ENCODE measurements at places on chromosomes 3 and 15. TPM values are rescaled to one million over a fixed set of nuclear protein-coding genes. Genes with fewer than 3 reads are reported as not detected.
A peak's percentile ranks its signal among the peaks of the same experiment; 100 is the strongest.

DNA sequence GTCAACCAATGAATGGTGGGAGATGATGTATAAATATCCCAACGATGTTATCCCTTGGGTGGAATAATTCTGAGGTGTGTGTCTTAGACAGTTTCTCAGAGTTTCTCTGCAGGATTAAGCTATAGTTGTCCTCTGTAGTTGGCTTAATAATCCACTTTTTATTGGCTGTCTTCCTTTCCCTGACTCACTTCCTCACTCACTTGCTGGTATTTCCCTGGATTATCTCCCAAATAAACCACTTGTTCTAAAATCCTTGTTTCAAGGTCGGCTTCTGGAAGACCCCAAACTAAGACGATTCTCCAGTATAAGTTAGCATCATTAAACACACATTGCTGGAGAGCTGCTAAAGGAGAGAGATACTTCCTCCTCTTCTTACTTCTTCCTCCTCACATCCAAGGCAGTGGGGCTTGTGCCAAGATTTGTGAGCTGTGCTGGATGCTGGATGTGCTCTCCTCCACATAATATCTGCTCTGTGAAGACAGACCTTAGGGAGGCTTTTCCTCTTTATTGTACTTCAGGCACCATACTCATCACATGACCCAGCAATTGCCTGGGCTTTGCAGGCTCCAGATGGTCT, 22.5 kb upstream of the ROPN1 start:
- DNase-seq = no peak

- peak; percentile 41 for DNase-seq
Observed at GRCh38 chr15:70556151-70556741, 207.1 kb downstream of the UACA start.

Gene FETUB
- not detected for total RNA-seq

Gene LSAMP
- 6.4 TPM for total RNA-seq

DNA sequence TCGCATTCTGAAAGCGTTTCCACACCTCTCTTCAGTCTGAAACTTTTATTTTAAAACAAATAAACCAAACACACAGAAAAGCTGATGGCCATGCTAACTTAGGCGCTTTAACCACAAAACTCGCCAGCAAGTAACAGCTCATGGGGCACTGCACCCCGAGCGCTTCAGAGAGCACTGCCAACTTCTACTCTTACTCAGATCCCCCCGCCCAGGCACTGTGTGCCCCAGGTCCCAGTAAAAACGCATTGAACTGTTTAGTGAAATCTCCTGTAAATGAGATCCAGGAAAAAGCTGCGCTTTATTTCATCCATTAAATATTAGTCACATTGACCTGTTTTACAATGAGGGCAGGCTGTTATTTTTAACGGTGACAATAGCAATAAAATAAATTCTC, 99.7 kb downstream of the LRIG1 start:
- DNase-seq = no peak

DNA sequence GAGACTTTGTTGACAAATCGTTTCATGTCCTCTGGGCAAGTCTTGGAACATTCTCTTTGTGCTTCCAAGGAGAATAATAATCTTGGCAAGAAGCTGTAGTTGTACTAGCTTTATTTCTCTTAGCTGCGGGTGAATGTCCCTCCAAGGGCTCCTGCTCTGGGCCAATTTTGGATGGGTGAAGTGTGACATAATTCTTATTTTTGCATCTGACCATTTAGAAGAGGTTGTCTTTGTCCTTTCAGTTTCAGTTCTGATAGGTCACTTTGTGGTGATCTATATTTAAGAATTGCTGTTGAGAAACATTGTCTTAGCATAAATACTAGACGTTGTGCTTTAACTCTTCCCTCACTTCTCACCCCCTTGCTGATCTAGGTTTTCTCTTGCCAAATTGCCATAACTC, 164.8 kb upstream of the RORA start:
- DNase-seq = no peak

GRCh38 chr3:196789885-196790359, 50.3 kb downstream of the PAK2 start:
- DNase-seq = no peak

DNA sequence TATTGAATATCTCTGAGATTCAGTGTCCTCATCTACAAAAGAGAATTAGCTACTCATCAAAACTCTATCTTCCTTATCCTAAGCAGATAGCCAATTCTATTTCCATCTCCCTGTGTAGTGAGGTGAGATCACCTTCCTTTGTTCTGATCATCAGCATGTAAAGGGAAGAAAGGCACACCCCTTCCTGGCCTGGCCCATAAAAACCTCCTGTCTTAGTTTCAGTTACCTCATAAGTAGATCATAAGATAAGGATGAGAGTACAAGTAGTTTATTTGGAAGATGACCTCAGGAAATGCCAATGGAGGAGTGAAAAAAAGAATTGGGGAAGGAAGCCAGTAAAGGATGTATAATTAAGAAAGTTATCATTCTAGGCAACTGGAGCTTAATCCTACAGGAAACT, 114.5 kb upstream of the GADL1 start:
- DNase-seq = no peak

Gene PLIN1
- total RNA-seq = 0.22 TPM

- DNase-seq = no peak
Observed at GRCh38 chr3:106305882-106306435, 437.1 kb upstream of the CBLB start.

Gene TPRG1
- 1.3 TPM for total RNA-seq

GRCh38 chr15:43648649-43649429, at the start of gene CATSPER2:
Gene CATSPER2, minus strand, starts transcription at chr15:43648844. Its CDS starts 783 bp downstream, at chr15:43648061.
- peak; percentile 45 for DNase-seq

Gene CCNB2
- 87.2 TPM for total RNA-seq

Gene KNL1
- 32.6 TPM for total RNA-seq

Gene TMEM40
- total RNA-seq = not detected

Gene ANKUB1
- total RNA-seq = not detected

DNA sequence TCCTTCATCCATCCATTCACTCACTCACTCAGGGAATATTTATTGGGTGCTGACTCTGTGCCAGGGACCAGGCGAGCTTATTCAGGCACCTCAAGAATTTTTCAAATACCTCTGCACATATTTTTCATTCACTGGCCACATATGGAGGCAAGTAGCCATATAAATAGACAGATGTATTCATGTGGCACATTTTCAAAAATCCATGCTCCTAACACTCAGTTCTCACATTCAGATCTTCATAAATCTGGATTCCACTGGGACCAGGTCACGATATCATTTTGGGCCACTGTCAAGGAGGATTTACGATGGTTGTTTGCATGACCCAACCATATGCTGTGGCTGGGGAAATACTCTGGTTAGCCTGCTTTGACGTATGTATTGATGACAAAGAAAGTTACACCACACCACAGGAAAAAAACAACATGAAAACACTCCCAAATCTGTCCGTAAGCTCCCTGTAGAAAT, 241.8 kb upstream of the LRTM1 start:
- DNase-seq = no peak

Gene GABRG3
- 0.25 TPM for total RNA-seq

GRCh38 chr3:114260152-114260551, 22.8 kb upstream of the ZNF80 start:
- DNase-seq = no peak

DNA sequence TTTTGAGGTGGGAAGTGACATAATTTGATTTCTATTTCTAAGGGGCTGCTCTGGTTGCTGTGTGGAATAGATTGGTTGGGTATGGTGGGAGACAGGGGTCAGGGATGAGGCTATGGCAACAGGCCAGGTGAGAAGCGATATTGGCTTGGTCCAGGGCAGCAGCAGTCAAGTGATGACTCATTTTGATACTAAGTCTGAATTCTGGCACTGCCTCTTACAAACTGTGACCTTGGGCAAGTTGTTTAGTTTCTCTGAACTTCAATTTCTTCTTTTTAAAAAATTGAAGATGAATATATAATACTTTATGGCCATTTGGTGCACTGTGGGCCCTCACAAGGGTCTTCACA, 40.4 kb upstream of the CLSTN2 start:
- DNase-seq = no peak

GRCh38 chr3:117439812-117440211, 730.2 kb downstream of the TUSC7 start:
- DNase-seq = peak; percentile 59

- no peak for DNase-seq
Observed at GRCh38 chr3:111751961-111752360, 107.1 kb upstream of the PHLDB2 start.

- DNase-seq = no peak
Observed at GRCh38 chr15:67407786-67408185, 113.1 kb upstream of the C15orf61 start.

- no peak for DNase-seq
Observed at GRCh38 chr3:62228467-62228866, 144.9 kb downstream of the FEZF2 start.

DNA sequence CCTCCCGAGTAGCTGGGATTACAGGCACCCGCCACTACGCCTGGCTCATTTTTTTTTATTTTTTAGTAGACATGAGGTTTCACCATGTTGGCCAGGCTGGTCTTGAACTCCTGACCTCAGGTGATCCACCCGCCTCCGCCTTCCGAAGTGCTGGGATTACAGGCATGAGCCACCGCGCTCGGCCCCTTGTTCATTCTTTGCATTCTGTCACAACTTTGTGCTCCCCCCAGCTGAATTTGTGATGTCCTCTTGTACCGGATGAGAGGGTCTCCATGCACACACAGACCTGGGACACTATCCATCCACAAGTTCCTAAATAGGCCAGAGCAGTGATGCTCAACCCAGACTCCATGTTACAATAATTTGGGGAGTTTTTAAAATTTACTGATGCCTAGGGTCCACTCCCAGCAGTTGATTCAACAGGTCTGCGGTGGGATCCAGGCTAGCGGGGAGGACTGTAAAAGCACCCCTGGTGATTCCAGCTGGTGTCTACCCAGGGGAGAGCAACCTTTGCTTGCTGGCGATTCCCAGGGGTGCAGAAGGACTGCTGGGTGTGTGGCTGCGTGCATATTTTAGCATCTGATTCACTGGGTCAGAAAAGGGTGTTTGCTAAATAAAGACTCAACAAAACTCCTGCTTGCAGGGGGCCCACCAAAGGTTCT, 1.0 kb downstream of the RASSF1 start:
- no peak for DNase-seq

DNA sequence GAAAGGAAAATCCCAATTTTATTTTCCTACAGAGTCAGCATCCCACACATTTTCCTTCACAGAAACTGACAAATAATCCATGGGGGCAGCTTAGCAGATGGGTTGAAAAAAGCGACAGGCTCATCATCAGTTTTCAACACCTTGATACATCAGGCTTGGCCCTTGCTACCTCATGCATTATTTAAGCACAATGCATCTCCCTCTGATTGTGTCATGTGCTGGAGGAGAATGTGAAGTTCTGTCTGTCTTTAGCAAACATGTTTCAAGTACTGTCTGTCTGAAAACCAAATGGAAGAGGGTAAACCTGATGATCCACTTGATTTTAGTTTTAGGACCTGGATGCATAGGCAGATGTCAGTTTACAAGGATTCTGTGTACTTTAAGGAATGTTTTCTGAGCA, 128.6 kb upstream of the ADAMTS9 start:
- no peak for DNase-seq

GRCh38 chr3:105885256-105885655, 16.4 kb upstream of the CBLB start:
- DNase-seq = no peak

GRCh38 chr15:51484781-51485180, 137.8 kb downstream of the DMXL2 start:
- no peak for DNase-seq

GRCh38 chr3:131053043-131053859, 26.6 kb downstream of the NEK11 start:
- DNase-seq = no peak

- no peak for DNase-seq
Observed at GRCh38 chr3:79651536-79652065, 116.2 kb downstream of the ROBO1 start.

Gene ITIH1
- total RNA-seq = not detected

Gene PML
- 28.9 TPM for total RNA-seq

- DNase-seq = no peak
Observed at GRCh38 chr3:172177046-172177445, 137.7 kb downstream of the FNDC3B start.

DNA sequence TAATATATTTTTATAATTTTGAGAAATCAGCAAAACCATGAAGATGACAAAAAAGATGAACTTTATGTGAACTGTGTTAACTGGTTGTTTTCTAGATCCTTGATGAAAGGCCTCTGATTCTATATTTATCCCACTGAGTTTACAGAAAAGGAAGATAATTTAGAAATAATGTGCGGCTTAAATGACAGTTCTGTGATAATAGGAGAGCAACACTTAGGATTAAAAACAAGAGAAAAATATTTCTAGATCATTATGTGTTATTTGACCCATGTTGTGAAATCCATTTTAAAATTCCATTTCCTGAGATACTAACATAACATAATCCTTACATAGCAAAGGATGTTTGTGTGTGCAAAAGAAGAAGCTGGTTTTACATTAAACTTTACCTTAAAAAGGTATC, 598.0 kb downstream of the DIPK2A start:
- no peak for DNase-seq

Gene GLDN
- total RNA-seq = 0.45 TPM

DNA sequence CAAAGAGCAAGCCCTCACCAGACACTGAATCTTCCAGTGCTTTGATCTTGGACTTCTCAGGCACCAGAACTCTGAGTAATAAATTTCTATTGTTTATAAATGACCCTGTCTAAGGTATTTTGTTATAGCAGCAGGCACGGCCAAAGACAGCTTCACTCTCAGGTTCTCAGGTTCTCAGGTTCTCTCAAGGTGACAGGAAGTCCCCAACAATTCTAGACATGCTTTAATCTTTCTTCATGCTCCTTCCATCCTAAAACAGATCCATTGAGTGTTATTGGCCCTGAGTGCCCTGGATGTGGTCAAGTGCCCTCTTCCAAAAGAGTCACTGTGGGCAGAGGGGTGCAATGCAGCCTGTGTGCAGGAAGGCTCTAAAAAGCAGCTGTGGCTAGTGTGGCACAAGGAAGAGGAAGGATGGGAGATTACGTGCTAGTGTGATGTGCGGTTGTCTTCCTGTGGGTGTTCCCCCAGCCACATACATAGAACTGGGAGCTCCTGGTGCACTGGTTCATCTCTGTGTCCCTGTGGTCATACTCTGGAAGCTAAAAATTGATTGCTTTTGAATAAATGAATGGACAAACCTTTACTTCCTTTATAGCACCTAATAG, 11.0 kb upstream of the RAB7A start:
- no peak for DNase-seq

DNA sequence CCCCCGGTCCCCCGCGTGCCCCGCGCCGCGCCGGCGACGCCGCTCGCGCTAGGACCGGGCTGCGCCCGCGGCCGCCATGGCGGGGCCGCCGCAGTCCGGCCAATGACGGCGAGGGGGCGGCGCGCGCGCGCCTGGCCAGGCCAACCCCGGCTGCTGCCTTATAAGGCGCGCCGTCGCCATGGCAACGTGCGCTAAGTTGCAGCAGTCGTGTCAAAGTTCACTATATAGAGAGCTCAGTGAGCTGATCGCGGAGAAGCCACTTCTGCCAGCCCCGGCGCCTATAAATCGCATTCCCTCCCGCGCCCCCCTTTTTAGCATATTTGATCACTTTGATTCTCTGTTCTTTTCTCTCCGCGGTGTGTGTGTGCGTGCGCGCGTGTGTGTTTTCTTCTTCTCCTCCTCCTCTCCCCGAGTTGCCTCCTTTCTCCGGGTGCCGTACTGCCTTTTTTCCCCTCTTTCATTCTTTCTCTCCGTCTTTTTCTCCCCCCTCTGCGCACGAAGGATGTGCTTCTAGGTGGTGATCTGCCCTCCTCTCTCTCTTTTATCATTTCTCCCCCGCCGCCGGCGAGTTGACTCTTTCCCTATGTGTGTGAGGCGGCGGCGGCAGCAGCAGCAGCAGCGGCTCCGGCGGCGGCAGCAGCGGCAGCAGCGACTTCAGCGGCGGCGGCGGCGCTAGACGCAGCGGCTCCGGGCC, at the start of gene NR2F2:
Gene NR2F2, plus strand, starts transcription at position 251 of the 694 bp plus-strand sequence. CDS start 1,406 bp downstream, outside the sequence.
- DNase-seq = peak; percentile 95
